ENCODE measurements at places on chromosomes 5 and 9.

DNA sequence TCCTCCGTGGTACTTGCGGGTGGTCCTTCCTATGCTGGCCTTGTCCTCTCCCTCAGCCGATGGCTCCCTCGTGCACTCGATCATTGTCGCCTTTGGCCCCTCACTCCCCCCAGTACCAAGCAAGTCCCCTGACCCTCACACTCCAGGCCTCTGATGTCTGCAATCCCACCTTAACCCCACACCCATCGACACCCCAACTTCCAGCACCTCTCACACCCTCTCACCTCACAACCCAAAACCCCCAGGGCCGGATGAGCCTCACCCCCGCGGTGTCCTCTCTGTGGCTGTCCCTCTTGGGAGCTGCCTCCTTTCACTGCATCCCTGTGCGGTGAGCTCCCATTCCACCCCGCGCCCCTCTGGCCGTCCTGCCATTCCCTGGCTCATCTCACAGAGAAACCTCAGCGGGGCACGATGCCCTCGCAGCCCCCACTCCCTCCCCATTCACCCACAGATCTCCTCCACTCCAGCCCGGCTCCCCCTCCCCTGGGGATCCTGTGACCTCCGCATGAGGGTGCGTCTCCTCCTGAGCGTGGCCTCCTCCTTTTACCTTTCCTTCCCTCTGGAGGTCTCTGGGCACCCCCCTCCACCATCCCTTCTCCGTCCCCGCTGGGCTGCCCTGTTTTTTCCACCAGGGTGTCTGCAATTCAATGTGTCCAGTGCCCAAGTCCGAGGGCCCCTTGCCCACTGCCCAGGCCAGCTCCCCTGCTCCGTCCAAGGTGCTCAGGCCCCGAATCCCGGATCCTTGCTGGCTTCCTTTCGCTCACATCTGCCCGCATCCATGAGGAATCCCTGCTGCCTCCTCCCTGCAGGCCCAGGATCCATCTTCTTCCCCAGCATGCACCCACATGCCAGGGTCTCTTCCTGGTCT, 15.8 kb upstream of the RNU6ATAC start:
- no peak for DNase-seq

GRCh38 chr5:35308421-35308820, 78.1 kb upstream of the PRLR start:
- no peak for DNase-seq

GRCh38 chr9:1916095-1916494, 99.1 kb upstream of the SMARCA2 start:
- DNase-seq = no peak

DNA sequence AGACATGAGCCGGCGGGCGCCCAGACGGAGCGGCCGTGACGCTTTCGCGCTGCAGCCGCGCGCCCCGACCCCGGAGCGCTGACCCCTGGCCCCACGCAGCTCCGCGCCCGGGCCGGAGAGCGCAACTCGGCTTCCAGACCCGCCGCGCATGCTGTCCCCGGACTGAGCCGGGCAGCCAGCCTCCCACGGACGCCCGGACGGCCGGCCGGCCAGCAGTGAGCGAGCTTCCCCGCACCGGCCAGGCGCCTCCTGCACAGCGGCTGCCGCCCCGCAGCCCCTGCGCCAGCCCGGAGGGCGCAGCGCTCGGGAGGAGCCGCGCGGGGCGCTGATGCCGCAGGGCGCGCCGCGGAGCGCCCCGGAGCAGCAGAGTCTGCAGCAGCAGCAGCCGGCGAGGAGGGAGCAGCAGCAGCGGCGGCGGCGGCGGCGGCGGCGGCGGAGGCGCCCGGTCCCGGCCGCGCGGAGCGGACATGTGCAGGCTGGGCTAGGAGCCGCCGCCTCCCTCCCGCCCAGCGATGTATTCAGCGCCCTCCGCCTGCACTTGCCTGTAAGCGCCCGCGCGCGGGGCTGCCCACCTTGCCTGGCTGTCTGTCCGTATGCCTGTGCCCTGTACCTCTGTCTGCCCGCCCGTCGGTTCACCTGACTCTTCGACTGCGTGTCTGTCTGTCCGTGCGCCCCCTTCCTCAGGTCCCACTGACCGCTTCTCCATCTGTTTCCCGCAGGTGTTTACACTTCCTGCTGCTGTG, 412 bp downstream of the FGF18 start:
- DNase-seq = no peak

GRCh38 chr5:114237766-114238165, 124.1 kb upstream of the KCNN2 start:
- no peak for DNase-seq

Measured in activated T-helper 1 cell treated with Interleukin-2 at 50 U/mL for 16 hours (primary cell).